Spinal cord (tissue), 10 donors: ENCODE measurements at places on chromosomes 11 and 22. TPM values are rescaled to one million over a fixed set of nuclear protein-coding genes. Genes with fewer than 3 reads are reported as not detected.

GRCh38 chr11:84408946-84409411 is 1122.8 kb upstream of the CCDC90B start:
- DNase-seq = no peak

GRCh38 chr11:14255238-14255534 is 103.8 kb downstream of the RRAS2 start:
- no peak for DNase-seq

DNA sequence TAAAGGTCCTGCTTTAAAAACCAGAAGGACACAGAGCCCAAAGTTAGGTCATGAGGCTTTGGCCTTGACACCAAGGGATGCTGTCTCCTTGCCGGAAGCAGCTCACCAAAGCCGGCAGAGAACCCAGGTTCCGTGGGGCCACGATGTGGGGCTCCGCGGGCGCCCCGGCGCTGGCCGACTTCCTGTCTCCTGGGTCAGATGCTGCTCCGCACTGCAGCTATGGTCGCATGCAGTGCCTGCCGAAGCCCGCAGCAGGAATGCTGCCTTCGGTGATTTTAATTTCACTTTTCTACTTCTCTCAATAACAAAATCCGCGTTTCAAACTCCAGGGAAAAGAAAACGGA is 454 bp upstream of the OTUB1 start:
- DNase-seq = no peak

DNA sequence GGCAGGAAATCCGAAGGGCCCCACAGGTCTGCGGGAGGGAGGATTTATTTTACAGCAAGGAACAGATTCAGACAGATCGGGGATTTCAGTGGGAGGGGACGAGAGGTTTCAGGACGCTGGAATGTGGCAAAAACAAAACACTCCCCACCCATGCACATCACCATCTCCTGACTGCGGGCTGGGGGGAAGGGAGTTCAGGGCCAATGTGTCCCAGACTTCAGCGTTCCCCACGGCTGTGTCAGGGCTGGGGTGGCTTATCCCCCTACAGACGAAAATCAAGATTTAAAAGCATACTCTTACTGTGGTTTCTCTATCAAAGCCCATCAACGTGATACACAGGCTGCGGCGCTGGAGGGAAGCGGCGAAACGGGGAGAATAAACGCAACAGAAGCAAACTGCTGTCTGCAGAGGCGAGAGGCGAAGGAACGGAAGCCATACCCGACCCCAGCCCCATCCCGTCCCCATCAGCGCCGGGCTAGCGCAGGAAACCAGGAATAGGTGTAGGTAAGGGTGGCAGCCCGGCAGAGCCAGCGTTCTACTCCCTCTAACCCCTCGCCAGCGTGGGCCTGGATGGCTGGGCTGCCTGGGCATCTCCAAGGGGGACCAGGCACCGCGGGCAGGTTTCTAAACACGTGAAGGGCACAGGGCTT is 2.7 kb downstream of the TENM4 start:
- peak; percentile 65 for DNase-seq

DNA sequence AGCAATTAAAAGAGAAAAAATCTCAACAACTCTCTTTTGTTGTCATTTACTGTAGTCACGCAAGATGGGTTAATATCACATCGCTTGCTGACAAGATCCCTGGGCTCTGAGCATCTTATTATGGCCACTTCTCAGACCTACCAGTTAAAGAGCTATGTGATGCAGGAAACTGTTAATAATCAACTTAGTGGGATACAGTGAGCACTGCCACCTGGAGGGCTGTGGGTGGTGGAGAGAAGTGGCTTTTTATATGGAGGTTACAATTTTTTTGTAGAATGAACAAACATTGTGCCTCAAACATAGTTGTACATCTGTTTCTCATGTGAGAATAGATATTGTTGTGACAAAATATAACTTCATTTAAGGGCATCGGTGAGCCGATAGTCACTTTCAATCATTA is 181.0 kb downstream of the TENM4 start:
- no peak for DNase-seq

DNA sequence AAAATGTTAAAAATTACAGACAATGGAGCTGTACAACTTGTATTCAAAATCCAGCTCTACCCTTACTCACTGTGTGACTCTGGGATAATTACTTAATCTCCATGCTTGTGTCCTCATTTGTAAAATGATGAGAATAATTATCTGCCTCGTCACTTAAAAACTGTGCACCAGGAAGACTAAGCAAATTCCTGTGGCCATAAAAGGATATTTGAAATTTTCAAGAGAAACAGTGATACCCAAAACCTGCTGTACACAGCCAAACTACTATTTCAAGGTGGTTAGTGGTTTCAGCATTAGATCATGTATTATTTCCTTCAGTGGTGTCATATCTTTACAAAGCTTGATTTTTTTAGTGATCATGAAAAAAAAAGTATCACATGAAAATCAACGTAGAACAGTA is 136.9 kb downstream of the METTL15 start:
- DNase-seq = no peak

DNA sequence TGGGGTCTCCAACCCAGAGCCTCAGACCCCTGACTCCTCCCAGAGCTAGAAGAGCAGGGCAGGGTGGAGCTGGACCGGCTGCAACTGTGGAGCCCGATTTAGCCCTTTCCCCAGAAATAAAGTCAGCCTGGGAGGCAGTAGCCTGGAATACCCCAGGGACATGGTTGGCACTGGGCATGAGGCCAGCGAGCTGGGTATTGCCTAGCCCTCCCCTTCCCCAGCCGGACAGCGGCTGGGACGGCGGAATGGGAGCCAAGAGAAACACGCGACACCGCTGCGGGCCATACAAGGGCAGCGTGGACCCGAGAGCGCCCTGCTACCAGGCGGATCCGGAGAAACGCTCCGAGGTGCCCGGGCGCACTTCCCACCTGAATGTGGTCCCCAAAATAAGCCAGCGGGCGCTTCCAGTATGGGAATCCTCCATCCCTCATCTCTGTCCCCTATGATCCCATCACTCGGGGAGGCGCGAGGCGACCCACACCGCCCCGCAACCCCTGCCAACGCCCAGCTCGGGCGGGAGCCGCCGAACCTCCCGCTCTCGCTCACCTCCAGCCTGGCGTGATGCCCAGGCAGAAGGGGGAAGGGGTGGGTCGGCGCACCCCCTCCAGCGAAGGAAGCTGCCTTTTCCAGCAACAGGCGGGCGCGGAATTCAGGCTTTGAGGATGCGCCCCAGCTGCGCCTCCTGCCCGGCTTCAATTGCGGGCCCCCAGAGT is 758 bp downstream of the MCAM start:
- no peak for DNase-seq

DNA sequence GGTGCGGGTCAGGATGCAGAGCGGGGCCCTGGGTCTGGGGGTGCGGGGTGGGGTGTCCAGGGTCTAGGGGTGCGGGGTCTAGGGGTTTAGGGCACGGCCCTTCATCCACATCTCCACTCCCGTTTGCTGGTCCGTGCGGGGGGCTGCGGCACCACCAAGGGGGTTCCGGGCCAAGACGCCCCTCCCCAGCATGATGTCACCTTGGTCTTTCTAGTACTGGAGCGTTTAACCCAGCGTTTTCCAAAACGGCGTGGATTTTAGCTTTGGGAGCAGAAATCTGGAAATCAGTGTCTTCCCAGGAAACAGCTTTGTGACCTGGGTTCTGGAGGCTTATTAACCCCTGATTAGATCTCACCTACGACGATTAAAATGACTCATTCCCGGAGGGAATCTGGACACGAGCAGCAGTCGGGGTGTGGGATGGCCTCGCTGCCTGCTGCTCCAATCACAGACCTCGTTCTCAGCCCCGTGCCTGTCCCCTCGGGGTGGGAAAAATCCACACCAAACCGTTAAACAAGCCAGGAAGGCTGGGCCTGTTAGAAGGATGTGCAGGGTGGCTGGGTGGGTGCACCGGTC is 759 bp downstream of the AP2A2 start:
- no peak for DNase-seq

The KRTAP5-11 gene
- not detected for total RNA-seq

The DBX1 gene
- not detected for total RNA-seq
